ENCODE measurements at places on chromosomes 7 and 10.

DNA sequence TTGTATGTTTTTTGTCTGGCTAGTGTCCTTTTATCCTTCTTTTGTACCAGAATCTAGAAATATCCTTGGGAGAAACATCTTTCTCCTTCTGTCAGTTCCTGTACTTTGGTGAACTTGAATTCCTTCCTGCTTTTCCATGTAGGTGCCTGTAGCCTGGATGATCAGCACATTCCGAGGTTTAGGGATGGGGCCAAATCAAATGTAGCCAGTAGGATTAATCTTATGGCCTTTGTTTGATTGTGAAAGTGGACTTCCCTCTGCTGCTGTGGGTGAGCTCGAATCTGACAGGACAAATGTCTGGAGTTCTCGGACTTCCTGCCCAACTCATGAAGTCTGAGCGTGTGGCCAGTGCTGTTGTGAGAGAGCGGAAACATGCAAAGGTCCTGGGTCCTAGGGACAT lies 33.2 kb upstream of the NAMPT start:
- no peak for DNase-seq

- no peak for DNase-seq
These were observed 47.6 kb upstream of the CYP2C8 start for GRCh38 chr10:95116869-95117269.

DNA sequence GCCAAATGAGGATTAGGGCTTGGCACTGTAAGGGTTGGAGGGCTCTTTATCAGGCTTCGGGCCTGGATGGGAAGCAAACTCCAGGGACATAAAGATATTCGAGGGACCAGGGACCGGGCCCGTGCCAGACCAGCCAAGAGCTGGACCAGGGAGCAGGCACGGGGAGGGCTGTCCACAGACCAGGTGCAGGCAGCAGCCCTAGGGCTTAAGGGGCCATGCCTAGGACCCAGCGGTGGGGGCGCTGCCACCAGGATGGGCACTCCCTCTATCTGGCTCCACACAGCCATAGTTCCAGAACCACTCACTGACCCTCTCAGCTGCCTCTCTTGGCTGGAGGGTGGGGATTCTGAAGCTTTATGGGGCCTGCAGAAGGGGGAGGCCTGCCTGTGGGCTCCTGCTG lies 32.9 kb downstream of the FAM241B start:
- DNase-seq = no peak

DNA sequence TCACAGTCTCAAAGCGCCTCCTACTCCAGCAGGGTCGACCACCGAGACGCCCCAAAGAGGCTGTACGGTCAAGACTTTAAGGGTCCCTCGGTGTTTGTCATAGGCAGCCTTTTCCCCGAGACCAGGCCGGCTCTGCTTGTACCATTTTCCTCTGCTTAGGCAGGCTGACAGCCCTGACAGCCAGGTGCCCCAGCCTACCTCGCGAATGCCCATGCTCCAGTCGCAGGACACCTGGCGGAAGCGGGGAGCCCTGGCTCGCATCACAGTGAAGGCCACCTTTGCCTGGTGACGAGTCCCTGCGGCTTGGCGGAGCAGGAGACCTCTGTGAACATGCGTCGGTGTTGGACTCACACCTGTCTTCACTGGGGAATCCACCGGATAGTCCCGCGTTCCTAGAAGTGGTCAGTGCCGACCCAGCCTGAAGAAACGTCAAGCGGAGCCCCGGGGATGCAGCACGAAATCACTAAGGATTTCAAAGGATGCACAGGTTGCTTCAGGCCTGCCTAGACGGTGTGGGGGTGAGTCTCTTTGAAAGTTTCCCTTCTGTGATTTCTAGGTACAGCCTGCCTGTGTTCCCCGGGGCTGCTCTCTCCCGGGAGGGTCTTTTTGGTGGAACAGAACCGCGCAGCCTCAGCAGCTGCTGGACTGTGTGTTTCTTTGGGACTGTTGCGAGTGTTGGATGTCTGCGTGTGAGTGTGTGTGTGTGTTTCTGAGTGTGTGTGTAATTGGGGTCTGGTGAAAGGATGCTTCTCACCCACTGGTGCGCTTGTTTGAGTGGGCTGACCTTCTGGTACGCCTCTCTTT lies 30.5 kb upstream of the ZNF273 start:
- no peak for DNase-seq

GRCh38 chr10:127424594-127425264 lies 124.4 kb upstream of the NPS start:
- no peak for DNase-seq

All from stimulated activated CD4-positive, alpha-beta T cell treated with anti-CD3 and anti-CD28 coated beads, Interleukin-12 subunit alpha, Interleukin-12 subunit beta, amount 100 ng/mL, for 24 hours (primary cell).